Renal cortex interstitium (tissue), 15 donors: ENCODE measurements at places on chromosomes 7 and 10.

DNA sequence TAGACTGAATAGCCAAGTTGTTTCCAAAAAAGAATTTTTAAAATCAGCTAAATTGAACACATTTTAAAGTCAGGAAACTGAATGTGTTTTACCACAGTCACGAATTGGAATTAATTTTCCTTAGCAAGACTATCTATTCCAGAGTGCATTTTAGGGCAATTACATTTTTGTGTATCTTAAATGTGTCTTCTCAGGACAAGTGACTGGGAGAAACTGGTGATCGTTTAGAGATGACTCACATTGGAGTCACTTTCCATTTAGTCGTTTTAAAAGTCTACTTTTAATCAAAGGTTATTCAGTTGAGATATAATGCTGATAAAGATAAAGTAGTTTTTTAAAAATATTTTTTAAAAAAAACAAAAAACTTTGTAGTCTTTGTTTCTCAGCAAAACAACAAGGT, 191.7 kb upstream of the SLC26A5 start:
- no peak for DNase-seq

DNA sequence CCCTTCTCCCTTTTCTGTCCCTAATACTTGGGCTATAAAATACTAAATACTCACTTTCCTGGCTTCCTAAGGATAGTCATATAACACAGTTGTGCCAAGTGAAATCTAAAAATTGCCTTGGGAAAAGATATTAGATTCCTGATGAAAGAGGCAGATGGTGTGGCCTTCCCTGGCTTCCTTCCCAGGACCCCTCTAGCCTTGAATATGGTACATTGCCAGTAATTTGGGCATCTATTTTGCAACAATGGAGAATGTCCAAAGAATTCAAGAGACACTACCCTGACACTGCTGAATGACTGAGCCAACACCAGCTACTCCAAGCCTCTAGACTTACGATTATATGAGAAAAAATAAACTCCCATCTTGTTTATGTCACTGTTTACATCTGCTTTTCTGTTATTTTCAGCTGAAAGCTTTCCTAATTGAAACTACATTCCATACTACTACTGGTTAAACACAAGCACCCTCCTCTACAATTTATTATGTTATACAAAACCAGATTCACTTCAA, 17.9 kb downstream of the COPG2 start:
- DNase-seq = no peak

DNA sequence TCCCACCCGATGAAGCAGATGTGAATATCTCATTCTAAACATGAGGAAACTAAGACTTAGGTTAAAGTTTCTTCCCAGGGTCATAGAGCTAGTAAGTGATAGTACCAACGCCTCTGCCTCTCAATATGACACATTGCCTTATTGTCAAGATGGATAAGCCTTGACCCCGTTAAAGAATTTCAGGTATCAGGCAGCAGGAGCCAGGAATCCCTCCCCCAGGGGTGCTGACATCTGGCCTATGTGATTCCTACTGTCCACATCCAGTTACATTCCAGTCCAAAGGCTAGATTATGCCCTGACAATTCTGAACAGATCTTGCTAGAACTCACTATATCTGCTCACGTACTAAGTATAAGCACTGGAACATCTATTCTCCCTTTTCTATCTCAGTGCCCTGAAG, 58.0 kb upstream of the ASAH2 start:
- no peak for DNase-seq

- no peak for DNase-seq
Observed at GRCh38 chr10:80739328-80739727, 201.6 kb downstream of the SH2D4B start.

DNA sequence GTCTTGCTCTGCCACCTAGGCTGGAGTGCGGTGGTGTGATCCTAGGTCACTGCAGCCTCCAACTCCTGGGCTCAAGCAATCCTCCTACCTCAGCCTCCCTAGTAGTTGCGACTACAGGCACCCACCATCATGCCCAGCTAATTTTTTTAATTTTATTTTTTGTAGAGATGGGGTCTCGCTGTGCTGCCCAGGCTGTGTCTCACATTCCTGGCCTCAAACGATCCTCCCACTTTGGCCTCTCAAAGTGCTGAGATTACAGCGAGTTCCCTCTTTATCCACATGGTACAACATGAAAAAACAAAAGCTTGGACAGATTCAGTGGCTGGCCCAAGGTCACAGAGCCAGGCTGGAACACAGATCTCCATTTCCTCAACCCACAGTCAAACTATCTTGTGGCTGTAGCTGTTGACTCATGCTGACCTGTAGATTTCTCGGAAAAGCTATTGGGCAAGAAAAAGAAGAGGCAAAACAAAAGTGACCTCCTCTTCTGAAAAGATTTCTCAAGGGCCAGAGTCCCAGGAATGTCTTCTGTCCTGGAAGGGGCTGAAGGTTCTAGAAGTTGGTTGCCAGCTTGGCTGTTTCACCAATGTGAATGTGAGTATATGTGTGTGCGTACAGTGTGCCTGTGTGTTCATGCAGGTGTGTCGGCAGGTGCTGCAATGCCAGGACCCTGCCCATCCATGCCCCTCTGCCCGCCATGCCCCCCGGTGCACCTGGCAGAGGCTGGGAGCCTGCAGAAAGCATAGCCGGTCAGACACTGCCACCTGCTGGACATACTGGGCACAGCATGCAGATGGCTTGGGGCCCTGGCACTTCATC, 28.4 kb downstream of the TMEM130 start:
- DNase-seq = no peak

GRCh38 chr10:12051241-12051640, 8.6 kb upstream of the UPF2 start:
- no peak for DNase-seq

DNA sequence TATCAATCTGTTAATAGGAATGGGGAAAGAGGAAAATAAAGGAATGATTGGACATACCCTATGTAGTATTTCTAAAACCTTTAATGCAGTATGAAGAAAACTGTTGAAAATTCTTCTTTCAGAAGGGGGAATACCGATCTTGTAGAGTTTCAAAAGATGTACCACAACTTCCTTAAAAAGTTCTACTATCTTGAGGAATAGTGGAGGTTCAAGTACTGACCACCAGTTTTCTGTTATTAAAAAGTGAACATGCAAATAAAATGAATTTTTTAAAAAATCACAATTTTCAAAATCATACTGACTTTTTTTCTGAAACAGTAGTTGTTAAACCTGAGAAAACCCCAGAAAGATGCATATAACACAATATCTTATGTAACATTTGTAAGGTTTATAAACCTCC, 86.5 kb downstream of the HERC4 start:
- no peak for DNase-seq

- no peak for DNase-seq
Observed at GRCh38 chr7:131412031-131412430, 84.4 kb downstream of the MKLN1 start.

DNA sequence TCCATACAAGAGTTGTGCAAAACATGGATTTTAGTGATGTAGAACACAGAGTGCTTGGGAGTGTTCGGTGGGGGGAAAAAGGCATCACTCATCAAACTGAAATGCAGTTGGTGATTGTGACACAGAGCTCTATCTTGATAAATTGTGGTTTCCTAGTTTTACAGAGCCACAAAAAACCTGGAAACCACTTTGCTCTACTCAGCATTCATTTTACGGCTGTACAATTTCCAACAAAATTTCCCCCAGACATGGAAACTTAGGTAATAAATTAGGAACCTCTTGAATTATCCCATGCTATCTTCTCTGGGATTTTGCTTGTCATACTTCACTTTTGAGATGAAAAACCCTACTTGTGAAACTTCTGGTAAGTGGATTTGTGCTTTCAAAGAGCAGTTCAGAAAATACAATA, 614.9 kb upstream of the FZD8 start:
- DNase-seq = no peak

DNA sequence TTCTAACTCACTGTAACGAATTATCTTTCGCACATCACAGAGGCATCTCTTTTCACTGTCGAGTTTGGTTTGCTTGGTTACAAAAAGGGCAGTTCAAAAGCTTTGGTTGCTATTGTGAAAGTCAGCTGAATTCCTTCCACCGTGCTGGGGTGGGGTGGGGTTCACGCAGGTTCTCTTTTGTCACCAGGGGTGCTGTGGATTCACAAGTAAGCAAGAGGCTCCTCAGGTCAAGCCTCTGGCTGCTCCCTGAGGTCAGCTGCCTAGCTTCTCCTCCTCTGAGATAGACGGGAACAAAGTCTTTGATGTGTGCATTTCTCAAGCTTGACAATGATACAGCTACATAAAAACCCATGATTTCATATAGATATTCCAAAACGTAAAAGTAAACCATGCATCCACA, 47.7 kb downstream of the EGFR start:
- DNase-seq = no peak

GRCh38 chr10:103889121-103889720, 28.8 kb downstream of the STN1 start:
- DNase-seq = no peak

GRCh38 chr10:11805792-11806191, 17.4 kb upstream of the PROSER2 start:
- DNase-seq = no peak

- DNase-seq = no peak
Observed at GRCh38 chr10:20271490-20271889, 455.3 kb downstream of the PLXDC2 start.

GRCh38 chr7:143375298-143376034, 5.7 kb upstream of the ZYX start:
- DNase-seq = no peak

GRCh38 chr10:76248649-76249200, 817.3 kb downstream of the LRMDA start:
- peak; percentile 81 for DNase-seq

- no peak for DNase-seq
Observed at GRCh38 chr10:127441350-127442219, 107.5 kb upstream of the NPS start.

DNA sequence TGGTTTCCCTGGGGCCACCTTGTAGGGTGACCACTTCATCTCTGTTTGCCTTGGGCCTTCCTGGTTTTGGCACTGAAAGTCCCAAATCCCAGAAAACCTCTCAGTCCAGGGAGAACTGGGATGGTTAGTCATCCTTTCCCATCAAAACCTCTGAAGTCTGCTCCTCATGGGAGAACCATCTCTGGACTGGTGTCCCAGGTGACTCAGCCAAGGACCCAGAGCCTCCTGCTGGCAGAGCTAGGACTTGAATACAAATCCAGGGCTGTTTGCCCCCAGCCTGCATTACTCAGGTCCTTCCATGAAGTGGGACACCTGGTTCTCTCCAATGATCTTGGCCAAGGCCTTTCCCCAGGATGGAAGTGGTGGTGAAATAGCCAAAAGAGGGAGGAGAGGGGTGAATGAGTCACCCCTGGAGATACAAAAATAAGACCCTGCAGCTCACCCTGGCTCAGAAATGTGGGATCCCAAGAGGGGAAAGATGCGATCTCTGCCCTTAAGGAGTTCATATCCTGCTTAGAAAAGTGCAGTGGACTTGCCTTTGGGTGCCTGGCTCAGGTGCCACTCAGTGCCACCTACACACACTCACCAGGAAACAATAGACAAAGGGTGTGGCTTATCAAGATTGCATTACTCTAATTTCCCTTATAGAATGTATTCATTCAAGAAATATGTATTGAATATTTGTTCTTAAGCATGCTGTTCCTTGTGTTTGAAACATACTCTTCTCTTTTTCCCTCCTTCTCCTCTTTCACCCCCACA, 22.0 kb downstream of the ADRA2A start:
- no peak for DNase-seq

GRCh38 chr10:76864922-76865321, 772.7 kb downstream of the KCNMA1 start:
- DNase-seq = no peak

GRCh38 chr10:29804025-29804852, 169.5 kb upstream of the SVIL start:
- no peak for DNase-seq

DNA sequence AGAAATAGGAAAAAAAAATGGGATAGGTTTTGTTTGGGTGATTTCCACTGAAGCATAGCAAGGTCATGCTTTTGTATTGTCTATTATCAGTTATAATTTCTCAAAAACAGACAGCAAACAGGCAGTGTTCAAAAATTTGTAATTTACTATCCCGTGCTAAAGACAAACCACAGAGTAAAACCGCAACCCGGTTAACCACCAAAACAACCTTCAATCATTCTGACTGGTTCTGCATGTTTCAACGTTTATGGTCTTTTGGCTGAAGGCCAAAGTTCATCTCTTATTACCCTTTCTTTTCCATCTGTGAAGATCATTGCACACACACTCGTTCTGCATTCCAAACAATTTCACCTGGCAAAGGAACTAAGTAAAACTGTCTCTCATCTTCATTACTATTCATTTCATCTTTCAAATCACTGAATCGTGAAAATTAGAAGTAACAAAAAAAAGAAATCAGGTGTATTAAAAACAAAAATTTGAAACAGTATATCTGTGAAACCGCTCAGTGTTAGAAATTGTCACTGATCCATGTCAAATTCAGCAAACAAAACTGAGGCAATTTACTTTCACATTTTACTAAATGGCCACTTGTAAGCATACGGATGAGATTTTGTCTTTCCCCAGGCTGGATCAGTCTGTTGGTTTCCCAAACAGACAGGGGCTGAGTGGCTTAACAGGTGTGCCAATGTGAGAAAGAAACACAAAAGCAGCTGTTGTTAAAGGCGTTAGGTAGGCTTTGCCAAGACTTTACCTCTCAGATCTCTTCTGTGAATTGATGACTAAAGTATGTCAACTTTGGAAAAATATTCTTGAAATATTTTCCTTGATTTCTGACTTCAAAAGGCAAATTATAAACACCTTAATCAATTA, 539.6 kb downstream of the CNTNAP2 start:
- DNase-seq = peak; percentile 27

DNA sequence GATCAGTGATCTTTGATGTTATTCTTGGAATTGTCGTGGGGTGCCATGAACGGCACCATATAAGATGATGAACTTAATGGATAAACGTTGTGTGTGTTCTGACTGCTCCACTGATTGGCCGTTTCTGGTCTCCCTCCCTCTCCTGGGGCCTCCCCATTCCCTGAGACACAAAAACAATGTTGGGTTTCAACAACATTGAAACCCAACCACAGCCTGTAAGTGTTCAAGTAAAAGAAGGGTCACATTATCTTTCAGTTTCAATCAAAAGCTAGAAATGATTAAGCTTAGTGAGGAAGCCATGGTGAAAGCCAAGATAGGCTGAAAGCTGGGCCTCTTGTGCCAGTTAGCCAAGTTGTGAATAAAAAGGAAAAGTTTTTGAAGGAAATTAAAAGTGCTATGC, 19.5 kb downstream of the EN2 start:
- DNase-seq = no peak

- no peak for DNase-seq
Observed at GRCh38 chr10:101357958-101358357, 4.0 kb downstream of the BTRC start.

- DNase-seq = peak; percentile 23
Observed at GRCh38 chr10:91251430-91252056, 31.1 kb downstream of the PCGF5 start.

GRCh38 chr7:111654343-111654742, 92.1 kb upstream of the IMMP2L start:
- DNase-seq = no peak

DNA sequence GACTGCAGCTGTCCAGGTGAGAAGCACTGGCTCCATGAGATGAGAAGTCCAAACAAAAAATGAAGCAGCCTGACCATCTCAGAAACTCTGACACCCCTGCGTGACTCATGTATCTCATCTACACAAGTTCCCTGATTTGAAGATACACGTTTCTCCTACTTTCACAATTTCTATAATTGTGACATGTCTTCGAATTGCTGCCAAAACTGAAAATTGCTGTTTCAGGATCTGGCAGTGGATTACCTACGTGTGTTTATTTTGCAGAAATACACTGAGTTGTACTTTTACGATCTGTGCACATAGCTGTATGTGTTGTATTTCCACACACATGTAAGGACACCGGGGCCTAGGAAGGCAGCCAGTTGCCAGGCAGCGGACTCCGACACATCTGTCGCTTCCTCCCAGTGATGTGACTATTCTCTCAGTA, 53.2 kb downstream of the LARP4B start:
- no peak for DNase-seq
